ENCODE measurements at places on chromosomes 12 and 14. TPM values are rescaled to one million over a fixed set of nuclear protein-coding genes. Genes with fewer than 3 reads are reported as not detected.

DNA sequence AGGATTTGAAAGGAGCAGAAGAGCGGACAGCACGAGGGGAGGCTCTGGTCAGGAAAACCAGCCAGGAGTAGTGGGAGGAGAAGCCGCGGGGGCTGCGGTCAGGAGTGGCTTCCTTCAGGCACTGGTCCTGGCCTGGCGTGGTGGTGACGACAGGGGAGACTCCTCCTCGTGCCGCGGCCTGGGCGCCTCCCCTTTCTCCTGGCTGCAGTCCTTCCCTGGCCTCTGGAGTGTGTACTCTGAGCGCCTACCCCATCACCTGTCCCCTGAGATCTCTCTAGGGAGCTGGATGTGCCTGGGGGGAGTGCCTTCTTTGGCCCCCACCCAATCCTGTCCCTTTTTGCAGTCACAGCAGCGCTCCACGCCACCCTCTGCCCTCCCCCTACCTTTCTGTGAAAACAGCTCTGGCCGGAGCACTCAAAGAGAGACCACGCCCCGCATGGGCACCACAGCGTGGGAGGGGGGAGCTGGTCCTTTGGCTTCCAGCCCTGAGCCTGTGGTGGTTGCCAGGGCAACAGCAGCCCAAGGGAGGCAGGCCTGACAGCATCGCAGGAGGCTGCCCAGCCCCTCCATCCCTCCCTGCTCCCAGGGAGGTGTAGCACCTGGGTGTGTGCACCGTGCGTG, 125.9 kb downstream of the CALM1 start:
- no peak for DNase-seq

DNA sequence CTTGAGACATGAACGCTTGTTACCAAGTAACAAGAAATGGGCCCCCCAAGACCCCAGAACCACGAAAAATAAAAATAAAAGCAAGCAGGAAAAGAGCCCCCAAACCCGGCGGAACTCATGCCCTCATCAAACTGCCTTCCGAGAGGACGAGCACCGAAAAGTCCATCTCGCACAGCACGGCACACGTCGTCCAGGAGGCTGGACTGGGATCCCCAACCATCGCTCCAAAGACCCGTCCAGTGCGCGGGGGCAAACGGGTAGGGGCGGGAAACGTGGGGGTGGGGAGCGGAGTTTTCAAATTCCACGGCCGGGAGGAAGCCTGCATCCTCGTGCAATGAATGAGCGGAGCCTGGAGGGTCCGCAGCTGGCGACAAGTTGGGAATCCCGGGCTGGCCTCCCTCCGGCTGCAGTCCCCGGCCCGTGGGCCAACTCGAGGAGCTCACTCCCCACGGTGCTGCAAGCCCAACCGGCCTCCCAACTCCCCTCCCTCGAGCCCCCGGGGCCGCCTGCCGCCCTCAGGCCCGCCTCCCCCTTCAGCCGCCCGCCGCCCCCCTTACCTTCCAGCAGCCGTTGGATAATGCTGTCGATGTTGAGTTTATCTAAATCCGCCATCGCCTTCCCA, 484 bp downstream of the PPP1CC start:
- peak; percentile 42 for DNase-seq

GRCh38 chr14:62667421-62667914, 377.8 kb downstream of the KCNH5 start:
- DNase-seq = no peak

DNA sequence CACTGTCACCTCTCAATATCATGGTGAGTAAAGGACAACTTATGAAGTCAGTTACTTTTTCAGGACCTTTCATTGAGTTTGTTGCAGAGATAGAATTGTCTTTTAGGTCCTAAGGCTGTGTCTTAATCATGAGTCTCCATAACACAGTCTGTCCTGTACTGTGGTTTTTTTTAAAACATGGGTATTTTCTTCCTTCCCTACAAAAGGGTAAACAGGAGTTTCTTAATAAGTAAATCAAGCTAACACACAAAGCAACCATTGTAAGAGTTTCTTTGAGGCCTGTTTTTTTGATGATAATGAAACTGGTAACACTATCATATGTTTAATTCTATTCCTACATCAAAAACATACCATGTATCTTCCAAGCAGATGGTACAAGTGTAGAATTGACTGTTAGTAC, 101.4 kb downstream of the PLEKHA5 start:
- DNase-seq = no peak

DNA sequence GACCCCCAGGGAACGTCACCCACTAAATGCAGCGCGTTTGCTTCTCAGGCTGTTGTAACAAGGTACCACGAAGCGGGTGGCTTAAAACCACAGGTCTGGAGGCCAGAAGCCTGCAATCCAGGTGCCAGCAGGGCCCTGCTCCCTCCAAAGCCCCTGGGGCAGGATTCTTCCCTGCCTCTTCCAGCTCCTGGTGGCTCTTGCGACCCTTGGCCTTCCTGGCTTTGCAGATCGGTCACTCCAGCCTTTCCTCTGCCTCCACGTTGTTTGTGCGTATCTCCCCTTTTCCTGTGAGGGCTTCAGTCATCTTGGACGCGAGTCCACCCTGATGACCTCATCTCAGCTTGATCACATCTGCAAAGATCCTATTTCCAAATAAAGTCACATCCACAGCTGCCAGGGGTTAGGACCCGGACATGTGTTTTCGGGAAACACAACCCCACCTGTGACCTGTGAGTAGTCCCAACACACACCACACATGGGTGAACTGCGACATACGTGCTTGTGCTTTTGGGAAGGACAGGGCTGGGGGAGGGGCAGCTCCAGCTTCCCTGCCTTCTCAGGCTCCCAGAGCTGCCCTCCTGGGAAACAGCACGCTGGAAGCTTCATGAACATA, 114.5 kb upstream of the NCOR2 start:
- DNase-seq = peak; percentile 53

TAS2R9 gene
- total RNA-seq = not detected

GPRC5D gene
- total RNA-seq = not detected
